ENCODE measurements at places on chromosomes 7 and 10.

DNA sequence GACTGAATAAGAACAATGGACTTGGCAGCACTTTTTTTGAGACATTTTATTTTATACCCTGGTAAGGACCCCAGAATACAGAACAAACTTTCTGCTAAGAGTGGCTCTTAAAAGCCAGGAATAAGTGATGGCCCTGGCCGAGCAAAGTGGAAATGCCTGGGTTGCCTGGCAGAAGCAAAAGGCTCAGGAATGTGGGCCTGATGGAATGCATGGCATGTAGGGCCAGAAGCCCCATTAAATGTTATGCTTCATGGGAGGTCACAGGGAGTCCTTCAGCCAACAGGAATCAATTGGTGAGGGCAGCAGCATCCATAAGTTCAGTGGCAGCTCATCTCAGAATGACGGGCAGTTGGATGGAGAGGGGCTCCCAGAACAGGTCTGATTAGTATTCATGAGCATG, 301.5 kb upstream of the CACNA2D1 start:
- no peak for DNase-seq

- no peak for DNase-seq
These were observed 361.2 kb downstream of the NRG3 start for GRCh38 chr10:82236084-82236731.

GRCh38 chr10:129933456-129934092, 30.5 kb downstream of the EBF3 start:
- DNase-seq = no peak

DNA sequence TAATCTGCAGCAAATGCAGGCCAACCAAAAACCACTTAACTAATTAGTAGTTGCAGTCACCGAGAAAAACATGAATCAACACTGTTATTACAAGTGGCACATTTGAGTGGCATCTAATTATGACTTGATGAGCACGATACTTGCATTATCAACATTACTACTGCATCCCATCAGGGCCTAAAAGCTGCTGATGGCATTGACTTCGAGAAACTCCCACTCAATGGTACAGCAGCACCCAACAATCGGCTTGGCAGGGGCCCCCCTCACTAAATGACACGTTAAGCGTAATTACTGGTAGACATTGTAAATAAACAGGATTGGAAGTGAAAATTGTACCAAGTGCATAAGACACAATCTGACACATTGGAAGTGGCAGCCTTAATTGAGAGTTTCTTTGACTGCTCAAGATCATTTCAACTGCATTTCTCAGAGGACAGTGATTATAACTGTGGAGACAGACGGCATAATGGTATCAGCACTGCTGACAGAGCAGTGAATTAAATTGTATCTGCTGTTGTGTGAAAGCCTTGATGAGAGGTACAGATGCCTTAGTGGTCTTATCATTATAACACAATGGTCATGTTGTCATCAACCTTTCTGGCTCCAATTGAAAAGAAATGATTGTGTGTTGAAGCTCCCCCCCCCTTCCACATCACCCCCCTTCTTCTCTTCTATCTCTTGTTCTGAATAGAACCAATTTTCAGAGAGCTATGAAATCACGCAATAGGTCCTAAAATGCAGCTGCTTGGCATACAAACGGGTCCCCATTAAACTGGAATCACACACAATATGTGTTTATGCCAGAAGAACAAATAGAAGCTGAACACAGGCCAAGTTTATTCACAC, 43.4 kb downstream of the SHTN1 start:
- DNase-seq = peak; percentile 57

All from eye (tissue), 1 donor.